ENCODE measurements at places on chromosomes 5 and 9.
A peak's percentile ranks its signal among the peaks of the same experiment; 100 is the strongest.

DNA sequence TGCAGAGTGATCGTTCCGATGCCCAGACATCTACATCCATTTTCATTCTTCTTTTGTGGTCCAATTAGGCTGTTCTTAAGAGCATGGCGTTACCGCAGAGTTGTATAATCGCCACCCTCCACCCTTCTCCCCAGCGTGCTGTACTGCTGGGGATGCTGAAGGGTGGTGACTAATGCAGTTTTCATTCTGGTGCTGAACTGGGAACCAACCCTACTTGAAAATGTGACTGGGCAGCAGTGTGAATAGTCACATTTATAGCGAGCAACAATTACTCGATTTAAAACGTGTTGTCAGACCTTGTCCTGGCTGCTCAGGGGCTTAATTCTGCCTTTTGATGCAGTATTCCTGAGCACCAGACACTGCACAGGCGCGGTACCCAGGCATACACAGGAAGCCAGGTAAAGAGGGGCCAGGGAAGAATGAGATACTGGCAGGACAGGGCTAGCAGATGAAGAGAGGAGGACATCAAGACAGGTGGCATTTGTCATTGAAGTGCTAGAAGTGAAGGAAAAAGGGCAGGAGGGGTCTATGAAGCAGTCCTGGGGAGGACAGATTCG is 719 bp upstream of the ISCA1 start:
- no peak for DNase-seq

GRCh38 chr5:128537221-128537999 is 635 bp downstream of the FBN2 start:
- DNase-seq, result no peak

GRCh38 chr5:98530224-98530623 is 243.2 kb upstream of the RGMB start:
- no peak for DNase-seq

GRCh38 chr9:116002624-116003023 is 151.0 kb upstream of the PAPPA start:
- DNase-seq, result no peak

DNA sequence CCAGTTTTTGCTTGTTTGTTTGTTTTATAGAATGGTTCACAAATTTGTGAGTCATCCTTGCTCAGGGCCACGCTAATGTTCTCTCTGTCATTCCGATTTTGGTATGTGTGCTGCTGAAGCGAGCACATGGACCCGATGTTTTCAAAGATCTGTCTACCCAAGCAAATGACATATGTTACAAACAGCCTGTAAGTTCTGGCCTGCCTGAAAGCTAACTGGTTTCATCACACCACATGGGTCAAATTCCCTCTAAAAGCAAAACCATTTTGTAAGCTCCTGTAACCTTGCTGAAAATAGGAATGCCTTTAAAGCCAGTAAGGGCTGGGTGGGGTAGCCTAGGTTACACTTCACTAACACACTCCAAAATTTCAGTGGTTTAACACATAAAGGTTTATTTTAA is 25.4 kb downstream of the DMRT3 start:
- no peak for DNase-seq

DNA sequence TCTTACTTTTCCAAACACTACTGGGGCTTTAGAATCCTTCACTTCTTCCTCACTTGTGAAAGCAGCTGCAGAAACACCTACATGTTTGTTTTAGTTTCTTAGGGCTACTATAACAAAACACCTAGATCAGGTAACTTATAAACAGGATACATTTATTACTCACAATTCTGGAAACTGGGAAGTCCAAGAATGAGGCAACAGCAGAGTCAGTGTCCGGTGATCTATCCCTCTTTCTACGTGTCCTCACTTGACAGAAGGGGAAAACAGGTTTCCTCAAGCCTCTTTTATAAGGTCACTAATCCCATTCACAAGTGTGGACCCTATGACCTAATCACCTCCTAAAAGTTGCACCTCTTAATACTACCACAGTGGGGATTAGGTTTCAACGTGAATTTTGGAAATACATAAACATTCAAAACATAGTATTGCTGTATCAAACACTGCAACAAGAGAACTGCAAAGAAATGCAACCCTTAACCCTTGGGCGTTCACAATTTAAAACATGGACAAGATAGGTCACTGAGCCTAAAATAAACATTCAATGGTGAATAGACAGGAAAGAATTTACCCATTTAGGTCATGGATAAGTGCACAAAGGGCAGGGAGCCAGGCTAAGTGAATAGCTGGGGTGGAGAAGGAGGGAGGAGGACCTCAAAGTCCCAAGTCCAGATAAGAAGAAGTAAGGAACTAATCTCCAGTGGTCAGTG is 104.3 kb downstream of the PIK3R1 start:
- DNase-seq, result no peak

DNA sequence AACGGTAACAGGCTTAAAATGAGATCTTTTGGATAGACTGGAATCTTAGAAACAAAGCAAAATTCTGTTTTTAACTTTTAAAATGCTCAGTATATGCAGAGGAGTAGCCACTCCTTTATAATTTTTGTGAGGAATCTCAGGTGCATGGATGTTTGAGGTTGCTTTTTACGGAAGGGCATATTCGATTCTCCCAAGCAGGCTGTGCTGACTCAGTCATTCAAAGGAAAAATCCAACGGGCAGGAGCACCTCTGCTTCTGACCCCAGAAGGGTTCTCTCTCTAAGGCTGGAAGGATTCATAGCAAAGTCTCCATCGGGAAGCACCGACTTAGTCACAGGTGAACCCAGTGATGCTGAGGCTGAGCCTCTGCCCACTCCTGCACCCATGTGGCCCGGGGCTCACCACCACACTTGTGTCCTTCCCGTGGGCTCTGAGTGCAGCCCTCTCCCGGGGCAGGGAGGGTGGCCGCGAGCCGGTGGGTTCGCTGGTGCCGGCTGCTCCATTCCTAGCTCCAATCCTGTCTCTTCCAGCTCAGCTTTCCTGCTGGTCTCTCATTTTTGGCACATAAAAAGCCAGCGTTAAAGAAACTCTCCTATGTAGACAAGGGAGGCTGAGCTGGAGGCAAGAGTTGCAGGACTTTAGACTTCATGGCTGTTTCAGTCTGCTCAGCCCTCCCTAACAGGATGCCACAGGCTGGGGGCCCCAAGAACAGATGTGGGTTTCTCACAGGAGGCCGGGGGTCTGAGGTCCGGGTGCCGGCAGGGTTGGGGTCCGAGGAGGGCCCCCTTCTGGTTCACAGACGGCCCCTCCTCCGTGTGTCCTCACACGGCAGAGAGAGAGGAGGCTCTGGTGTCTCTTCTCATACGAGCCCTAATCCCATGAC is 135.6 kb upstream of the LPCAT1 start:
- no peak for DNase-seq

- DNase-seq, result no peak
Measured at GRCh38 chr5:176362233-176362490, 598 bp upstream of the KIAA1191 start.

GRCh38 chr5:146441896-146442295 is 5.2 kb upstream of the TCERG1 start:
- DNase-seq, result no peak

DNA sequence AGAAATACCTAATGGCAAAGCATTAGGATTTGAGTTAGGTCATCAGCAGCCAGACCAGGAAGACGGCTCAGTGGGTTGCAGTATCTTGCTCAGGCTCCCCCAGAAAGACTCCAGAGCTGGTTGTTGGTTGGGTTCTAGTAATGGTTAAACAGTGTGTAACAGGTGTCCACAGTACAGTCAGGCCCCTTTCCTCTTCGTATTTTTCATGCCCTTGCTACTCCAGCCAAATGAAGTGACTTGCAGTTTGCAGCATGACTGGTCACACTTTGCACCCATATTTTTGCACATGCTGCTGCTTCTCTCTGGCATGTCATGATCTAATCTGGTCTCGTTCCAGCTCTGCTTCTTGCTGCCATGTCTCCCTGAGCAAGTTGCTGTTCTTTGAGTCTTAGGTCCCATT is 60.6 kb upstream of the TRPC7 start:
- DNase-seq, result no peak

- DNase-seq, result no peak
Measured at GRCh38 chr5:138725818-138726416, 27.3 kb upstream of the CTNNA1 start.

- DNase-seq, result no peak
Measured at GRCh38 chr9:98374385-98375051, 119.1 kb upstream of the TBC1D2 start.

DNA sequence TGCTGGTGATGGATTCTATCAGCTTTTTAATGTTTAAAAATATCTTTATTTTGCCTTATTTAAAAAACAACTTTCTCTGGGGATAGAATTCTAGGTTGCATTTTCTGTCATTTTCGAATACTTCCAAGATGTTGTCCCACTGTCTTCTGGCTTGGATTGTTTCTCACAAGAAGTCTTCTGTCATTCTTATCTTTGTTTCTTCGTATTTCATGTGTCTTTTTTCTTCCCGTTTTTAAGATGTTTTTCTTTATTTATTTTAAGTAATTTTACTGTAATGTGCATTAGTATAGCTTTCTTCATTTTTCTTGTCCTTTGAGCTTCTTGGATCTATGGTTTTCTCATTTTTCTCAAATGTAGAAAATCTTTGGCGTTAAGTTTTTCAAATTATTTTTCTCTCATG is 19.1 kb downstream of the STX17 start:
- no peak for DNase-seq

- DNase-seq, result no peak
Measured at GRCh38 chr9:71519098-71519696, 249.1 kb downstream of the CEMIP2 start.

DNA sequence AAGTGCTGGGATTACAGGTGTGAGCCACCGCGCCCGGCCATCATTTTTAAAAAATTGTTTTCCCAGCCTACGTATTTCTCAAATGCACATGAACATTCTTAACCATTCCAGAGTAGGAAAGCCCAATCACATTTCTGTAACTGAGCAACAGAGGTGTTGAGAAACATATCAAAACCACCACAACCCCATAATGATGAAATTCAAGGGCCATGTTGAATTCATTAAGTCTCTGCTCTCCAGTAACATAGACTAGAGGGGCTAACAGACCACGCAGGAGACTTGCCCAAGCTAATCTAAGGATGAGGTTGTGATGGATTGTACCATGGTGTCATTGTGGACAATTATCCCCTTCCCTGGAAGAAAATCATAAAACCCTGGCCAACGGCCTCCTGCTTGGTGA is 52.9 kb downstream of the MYO10 start:
- no peak for DNase-seq

DNA sequence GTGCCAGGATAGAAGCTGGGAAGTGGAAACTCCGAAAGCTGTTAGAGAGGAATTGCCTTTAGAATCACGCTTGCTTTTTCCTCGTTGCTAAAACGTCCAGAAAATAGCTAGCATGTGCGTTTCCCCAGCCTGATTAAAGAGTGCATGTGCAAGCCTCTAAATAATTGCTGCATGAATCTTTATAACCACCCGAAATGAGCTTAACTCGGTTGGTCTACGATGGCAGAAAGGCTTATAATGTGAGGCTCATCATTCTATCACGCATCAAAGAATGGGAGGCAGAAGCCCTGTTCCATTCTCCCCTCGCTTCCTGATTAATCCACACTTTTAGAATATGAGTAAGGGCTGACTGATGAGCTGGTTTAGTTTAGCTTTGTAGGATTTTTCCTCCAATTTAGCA is 394.6 kb upstream of the WWC1 start:
- DNase-seq, result no peak

GRCh38 chr9:71119746-71120145 is 1.7 kb downstream of the TRPM3 start:
- no peak for DNase-seq

DNA sequence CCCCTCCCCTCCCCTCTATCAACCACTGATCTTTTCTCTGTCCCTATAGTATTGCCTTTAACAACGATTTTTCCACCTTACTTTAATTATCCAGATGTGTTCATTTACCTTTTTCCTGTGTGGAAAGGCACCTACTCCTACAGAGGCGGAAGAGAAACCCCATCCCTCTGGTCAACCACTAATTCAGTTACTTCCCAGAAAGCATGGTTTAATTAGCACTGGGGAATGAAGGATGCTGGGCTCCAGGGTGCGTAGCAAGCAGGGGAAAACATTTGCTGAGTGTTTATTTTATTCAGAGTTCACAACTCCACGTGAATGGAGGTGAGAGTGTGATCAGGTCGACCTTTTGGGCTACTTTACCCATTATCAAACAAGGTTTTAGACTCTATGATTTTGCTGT is 16.7 kb upstream of the EGFLAM start:
- DNase-seq, result no peak

- DNase-seq, result peak; percentile 10
Measured at GRCh38 chr5:59367791-59368394, 525.6 kb downstream of the PDE4D start.

GRCh38 chr9:4339836-4340560 is 40.1 kb upstream of the GLIS3 start:
- no peak for DNase-seq

GRCh38 chr9:111630182-111630963 is 761 bp upstream of the DNAJC25 start:
- DNase-seq, result no peak

GRCh38 chr5:142872795-142873194 is 102.6 kb downstream of the ARHGAP26 start:
- DNase-seq, result no peak

DNA sequence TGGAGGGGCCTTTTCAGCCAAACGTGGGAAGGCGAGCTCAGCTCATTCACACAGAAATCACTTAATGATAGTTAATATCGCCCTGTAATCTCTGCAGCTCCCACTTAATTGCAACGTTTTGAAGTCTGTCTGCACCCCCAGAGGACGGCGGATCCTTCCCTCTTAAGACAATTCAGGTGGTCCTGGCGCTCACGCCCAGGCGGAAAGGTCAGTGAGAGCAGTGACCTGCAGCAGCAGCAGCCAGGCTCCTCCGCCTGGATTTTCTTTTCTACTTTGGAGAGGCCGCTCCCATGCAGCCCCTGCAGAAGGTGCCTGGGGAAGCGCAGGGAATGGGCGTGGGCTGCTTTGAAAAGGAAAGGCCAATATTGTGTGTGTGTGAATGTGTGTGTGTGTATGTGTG is 400.9 kb upstream of the IRX1 start:
- no peak for DNase-seq

DNA sequence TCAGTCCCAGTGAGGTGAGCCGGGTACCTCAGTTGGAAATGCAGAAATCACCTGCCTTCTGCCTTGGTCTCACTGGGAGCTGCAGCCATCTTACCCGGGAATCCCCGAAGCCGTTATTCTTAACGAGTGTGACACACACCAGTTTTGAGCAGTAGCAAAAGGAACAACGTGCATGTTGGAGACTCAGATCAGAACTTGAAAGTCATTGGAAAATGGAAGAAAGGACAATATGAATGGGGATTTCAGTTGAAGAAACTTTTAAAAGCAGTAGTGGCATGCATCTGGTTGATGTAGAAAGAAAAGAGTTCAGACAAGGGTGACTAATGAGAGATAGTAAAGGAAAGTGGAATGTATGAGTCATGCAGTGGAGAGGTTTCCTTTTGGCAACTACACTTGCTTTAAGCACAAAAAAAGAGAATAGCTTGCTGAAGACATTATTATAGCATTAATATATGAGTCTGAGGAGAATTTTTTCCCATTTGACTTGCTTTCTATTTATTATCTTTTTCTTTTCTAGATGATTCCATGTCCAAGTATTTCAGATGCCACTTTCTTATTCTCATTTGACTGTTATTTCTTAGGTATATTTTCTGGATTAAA is 44.4 kb upstream of the ANKDD1B start:
- DNase-seq, result no peak
